ENCODE measurements at places on chromosomes 13 and 19.

DNA sequence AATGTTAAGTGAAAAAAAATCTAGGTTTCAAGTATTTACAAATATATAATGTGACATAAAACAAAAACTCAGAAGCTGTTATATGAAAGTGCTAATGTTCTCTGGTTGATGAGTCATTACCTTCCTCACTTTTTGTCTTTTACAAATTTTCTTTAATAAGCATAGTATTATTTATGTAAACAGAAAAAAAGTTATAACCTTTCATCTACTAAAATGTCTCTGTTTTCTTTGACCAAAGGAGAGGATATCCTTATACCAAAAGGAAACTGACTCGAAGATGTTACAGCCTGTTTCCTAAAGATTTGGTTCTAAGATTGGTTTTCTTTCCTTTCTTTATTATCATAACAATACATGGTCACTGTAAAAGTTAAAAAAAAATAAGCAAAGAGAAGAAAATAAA, 38.0 kb downstream of the RCBTB2 start:
- DNase-seq, result no peak

DNA sequence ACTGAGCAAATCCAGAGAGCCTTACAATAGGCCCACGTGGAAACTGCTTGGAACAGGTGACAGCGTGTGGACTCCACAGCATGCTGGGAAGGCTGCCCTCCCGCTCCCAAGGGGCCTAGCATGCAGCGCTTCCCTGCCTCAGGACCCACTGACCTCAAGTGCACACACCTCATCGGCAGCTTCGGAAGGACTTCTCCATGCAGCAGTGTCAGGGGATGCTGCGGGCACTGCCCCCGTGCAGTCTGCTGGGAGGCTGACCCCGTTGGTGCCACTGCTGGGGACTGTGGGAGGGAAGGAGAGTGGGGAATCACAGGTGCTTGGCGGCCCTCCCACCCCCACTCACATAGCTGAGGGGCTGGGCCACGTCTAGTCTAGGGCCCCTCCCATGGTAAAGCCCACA, 17.2 kb downstream of the CAPS start:
- DNase-seq, result no peak

- peak; percentile 72 for DNase-seq
Observed at GRCh38 chr19:1860042-1860775, 3.2 kb downstream of the KLF16 start.

GRCh38 chr19:4449639-4450028, 8.0 kb downstream of the UBXN6 start:
- DNase-seq, result no peak

DNA sequence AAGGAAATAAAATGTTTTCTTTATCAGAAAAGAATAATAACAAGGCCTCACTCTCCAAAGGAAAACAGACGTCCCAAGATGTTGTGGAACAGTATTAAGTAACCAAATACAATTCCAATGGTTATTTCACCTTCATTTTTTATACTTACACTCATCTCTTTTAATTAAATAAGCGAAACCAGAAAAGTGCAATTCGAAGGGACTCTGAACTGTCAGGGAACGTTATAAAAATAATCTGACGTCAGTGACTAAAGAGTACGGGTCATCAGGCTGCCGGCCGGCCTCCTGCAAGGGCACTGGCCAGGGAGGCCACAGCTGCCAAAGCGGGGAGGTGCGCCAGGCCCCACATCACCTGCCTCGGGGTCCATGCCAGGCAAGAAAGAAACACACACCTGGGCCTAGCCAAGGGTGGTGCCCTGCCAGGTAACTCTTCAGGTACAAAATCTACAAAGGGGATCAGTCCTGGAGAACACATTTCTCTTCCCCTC, 61.2 kb downstream of the CDADC1 start:
- DNase-seq, result no peak

DNA sequence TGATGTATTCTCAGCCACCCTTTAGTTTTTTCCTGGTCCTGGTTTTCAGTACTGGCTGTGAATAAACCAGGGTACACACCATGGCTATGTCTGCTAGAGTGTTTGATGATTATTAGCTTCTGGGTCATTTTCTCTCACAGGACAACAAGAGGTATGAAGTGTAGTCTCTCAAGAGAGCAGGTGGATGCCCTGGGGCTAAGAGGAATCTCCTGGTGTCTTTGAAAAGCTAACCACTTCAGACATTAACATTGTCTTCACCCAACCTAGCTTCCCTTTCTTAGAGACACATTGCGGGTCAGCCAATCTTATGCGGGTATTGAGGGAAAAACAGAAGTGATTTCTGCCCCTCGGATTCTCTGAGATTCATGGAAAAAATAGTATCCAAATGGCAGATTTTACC, 1.6 kb downstream of the ZNF730 start:
- DNase-seq, result peak; percentile 7

DNA sequence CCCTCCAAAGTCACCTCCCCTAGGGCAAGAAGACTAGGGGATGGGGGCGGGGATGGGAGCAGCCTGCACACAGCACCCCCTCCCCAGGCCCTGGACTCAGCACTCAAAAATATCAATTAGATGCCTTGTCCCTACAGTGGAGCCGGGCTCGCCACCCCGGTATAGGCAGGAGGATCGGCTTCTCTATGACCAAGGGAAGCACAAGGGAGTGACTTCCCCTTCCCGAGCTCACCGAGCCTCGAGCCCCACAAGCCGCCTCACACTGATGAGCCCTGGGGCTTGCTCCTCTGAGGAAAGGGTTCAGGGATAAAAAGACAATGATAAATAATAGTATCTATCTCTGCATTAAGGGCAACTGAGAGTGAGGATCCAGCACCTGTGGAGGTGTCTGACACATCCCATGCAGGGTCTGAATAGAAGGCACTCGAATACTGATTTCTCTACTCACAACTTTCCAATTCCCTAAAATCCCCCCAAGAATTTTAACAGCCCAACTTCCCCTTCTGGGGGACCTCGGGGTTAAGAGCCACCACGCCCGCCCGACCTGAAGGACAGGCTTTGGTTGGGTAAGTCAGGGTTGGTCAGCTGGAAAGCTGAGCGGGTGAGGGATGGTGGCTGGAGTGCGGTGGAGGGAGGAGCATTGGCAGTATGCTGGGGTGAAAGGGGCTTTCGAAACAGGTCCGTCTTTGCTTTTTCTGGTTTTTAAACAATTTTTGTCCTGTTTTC, 51.3 kb downstream of the STK24 start:
- DNase-seq, result no peak

DNA sequence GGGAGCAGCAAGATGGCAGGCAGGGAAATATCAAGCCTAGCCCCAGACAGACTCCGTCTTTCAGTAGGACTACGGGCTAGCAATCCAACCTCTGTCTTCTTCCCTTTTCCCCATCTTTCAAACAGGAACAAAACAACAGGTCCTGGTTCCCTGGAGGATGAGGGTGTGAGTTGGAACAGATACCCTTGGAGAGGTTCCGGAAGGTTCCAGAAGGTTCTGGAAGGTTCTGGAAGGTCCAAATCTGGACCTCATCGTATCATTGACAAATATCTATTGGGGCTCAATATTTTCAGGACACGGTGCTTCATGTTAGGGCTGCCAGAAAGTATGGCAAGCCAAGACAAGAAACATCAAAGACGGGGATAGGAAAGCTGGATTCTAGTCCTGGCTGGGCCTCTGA, 28.5 kb upstream of the FEM1A start:
- no peak for DNase-seq

GRCh38 chr19:45819769-45820168, 4.7 kb upstream of the RSPH6A start:
- DNase-seq, result no peak
